ENCODE measurements at places on chromosomes 4 and X. TPM values are rescaled to one million over a fixed set of nuclear protein-coding genes. Genes with fewer than 3 reads are reported as not detected.

DNA sequence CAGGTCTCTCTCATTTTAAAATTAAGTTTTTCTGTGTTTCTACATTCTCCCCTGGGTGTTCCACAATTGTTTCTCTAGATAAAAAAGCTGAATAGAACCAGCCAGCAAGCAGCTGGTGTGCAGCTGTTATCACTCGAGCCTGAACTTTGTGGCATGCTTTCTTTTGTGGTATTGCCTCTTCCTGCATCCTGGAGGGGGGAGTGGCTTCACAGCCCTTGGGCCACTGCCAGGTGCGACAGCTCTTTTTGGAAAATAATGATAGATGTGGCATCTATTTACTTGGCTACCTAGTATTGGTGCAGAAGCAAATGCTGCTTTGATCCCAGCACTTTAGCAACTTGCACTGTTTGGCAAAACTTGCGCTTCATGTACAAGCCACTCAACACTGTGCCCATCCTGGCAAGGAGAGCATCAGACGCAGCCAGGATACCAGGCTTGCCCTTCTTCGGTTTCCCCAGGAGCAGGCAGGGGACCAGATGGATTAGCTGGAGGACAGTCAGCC, 69.4 kb downstream of the HMGB2 start:
- peak; percentile 59 for DNase-seq

DNA sequence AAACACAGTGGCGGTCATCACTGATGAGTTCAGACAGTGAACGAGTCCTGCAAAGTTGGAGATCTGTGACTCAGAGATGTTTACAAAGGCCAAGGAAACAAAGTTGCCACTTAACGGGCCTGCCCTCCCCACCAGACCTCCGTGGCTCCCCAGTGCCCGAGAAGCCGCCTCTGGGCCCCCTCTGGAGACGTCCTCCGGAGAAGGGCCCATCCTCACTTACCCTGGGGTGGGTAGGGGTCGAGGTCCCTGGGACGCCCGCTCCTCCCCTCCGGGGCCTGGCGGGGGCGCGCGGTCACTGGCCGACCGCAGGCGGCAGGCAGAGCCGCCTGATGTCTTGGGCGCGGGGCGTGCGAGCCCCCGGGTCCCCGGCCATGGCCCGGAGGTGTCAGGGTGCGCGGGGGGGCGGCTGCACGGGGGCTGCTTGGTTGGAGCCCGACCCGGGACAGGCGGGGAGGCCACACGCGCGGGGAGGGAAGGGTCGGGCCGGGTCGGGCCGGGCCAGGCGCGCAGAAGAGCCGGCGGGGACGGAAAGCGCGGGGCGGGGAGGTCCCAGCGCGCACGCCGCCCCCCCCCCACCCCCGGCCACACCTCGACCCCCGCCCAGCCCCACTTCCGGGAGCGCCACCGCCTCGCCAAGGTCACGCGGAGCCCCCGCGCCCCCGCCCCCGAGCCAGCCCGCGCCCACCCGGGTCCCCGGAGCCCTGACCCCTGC, 529 bp downstream of the DHRSX start:
- DNase-seq, result peak; percentile 33

- DNase-seq, result no peak
Measured at GRCh38 chrX:11380187-11380844, 87.1 kb downstream of the AMELX start.

DNA sequence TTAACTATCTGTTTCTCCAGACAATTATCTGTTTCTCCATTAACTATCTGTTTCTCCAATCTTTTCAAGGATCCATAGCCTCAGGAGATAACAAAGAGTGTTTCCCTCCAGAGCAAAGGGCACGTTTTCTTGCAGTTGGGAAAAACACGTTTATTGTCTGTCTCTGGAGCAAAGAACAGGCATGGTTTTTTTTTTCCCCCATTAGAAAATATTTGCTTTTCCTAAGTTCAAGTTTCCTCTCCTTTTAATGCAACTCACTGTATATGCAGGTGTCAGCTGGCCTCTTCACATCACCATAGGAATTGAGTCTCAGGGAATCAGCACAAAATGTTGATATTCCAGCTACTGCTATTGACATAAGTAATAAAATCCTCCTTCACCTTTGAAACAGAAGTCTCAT, 984.4 kb downstream of the RAB28 start:
- DNase-seq, result no peak

DNA sequence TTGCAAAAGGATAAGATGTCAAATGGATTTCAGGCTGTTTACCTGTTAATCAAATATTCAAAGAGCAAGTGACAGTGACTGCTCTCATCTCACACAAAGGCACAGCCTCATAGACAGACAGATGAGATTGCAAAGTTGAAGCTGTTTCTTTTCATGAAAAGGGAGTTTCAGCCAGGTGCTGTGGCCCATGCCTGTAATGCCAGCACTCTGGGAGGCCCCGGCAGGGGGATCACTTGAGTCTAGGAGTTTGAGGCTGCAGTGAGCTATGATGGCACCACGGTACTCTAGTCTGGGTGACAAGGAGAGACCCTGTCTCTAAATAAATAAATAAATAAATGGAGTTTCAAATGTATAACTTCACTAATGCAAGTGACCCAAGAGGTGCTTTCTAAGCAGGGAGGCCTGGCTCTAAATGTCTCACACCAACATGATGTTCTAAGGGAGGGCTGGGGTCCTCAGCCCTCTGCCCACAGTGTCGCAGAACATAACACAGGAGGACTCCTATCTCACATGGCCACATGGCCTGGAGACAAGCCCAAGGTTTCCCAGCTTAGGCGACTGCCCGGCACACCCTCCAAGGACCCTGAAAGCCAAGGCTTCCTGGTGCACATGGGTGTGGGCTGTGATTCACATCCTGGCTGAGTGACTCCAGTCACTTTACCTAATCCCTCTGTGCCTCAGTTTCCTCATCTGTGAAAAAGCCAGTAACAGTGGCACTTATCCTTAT, 26.8 kb downstream of the PPP2R2C start:
- no peak for DNase-seq

DNA sequence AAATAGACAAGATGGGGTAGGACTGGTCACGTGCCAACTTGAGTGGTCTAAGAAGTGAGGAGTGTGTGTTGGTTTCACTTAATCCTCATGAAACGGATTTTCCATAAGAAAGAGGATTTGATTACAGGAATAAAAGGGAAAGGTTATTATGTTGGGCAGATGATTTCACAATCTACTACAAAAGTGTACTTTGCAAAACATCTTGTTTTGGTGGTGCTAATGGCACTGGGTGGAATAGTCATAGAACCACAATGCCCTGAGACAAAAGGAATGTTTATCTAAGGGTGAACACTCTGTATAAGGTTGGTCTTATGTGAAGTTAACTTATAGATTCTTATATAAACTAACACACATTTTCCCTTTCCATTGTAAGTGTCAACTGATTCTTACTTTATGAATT, 45.6 kb downstream of the GLUD2 start:
- DNase-seq, result no peak

GRCh38 chrX:3195845-3196244, 150.6 kb downstream of the MXRA5 start:
- no peak for DNase-seq

GRCh38 chrX:131955099-131955777, 67.9 kb upstream of the STK26 start:
- DNase-seq, result no peak

DNA sequence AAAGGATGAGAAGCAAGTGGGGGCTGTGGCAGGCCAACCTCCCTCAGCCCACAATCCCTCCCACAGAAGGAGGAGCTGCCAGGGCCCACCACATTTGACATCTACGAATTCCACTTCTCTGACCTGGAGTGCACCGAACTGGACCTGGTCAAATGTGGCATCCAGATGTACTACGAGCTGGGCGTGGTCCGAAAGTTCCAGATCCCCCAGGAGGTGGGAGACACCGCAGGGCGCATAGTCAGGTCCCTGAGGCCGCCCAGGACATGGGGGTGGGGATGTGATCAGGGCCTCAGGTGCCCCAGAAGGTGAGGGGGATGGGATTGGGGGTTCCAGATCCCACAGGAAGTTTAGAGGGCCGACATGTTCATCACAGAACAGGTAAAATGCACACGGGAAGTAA, 13.7 kb downstream of the ATP5ME start:
- DNase-seq, result no peak

XAGE2 gene
- polyA plus RNA-seq, result 0.43 TPM

FAM149A gene
- 20.3 TPM for polyA plus RNA-seq

KLB gene
- 0.19 TPM for polyA plus RNA-seq

MAGEB10 gene
- polyA plus RNA-seq, result 0.13 TPM

DNAAF6 gene
- 0.42 TPM for polyA plus RNA-seq
